ENCODE measurements at places on chromosomes 12 and 14. TPM values are rescaled to one million over a fixed set of nuclear protein-coding genes. Genes with fewer than 3 reads are reported as not detected.

GRCh38 chr12:513446-513845, 53.7 kb downstream of the B4GALNT3 start:
- DNase-seq: no peak

DNA sequence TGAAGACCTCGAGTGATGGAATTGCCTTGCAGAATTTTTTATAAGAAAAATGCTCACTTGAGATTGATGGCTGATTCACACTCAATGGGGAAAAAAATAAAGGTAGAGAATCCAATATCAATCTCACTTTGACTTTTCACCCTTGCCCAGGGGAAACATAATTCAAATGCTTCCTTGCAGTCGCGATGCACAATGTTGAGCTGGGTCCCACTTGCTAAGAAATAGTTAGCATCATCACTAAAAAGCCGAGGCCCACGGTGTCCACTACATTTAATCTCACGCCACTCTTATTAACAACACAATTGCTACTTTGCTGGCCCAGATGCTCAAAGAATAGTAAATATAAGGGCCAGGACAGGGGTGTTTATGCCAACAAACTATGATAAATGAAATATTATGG, 223.4 kb downstream of the SPTSSA start:
- no peak for DNase-seq

C12orf50 gene
- total RNA-seq: 0.03 TPM

NOXRED1 gene
- total RNA-seq: not detected

DNA sequence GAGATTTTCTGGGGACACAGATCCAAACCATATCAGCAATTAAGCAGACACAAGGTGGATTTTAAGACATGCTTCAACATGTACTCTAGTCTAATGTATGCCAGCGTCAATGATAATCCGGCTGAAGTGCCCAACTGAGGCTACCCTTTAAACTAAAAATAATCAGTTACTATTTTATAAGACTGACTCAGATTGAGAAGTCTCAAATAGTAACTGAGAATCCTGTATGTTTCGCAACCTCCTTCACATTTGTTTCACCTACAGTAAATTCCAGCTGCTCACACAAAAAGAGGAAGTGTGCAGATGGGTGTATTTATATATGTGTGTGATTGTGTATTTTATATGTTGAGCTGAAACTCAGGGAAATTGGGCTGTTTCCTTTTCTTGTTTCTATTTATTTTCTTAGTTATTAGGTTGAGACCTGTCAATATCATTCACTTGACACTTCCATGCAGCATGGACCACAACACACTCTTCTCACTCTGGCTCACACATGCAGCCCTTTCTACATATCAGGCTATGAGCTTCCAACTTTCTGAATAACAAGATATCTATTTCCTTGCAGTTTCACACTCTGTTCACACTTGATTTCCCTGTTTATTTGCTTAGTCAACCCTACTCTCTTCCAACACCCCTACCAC, 1224.9 kb upstream of the TMEM132C start:
- DNase-seq: no peak

- no peak for DNase-seq
These were observed 4.9 kb downstream of the WSB2 start for GRCh38 chr12:118055865-118056773.

GRCh38 chr12:111757361-111758119, 9.2 kb upstream of the ALDH2 start:
- no peak for DNase-seq

ZNF605 gene
- 14.4 TPM for total RNA-seq

DNA sequence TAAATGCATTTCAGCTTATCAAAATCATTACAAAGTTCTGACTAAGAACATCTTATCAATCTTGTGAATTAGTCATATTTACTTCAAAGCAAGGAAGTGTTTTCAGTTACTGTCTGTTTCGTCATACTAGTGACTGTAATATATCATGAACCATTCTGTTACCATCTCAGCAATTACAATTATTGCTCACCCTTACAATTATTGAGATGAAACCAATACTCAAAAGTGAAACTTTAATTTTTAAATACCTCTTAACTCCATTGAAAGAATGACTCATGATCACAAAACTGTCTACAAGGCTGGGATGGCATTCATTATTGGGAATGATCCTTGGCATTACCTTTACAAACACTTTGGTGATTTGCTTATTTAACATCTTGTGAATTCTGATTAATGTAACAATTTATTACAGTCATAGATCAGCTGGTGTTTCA, 90.3 kb downstream of the RPS6KA5 start:
- no peak for DNase-seq

LMNTD1 gene
- not detected for total RNA-seq

DNA sequence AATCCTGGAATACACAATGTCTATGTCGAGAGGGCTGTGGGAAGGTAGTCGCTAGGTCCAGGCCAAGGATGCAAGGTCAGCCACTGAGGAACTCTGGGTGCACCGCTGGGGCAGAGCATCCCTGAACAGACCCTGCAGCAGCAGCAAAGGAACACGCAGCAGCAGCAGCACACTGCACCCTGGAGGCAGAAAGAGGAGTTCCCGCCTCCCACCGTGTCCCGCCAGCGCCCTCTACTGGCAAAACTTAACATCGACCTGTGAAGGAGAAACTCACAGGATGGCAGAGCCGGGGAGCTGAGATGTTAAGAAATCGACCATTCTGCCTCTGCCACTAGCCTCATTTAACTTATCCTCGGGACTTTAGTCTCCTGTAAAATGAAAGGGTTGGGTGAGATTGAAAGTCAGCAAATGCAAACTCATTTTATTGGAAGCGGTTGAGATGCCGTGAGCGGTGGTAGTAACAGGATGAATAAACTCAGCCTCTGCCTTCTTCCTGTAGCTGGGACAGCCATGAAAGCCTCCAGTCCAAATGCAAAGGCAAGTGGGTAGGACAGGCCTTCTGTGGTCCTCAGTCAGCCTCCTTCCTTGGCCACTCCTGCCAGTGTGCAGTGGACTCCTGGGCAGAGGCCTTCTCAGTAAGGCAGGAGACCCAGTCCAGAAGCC, 45.6 kb downstream of the STAB2 start:
- peak; percentile 89 for DNase-seq

Measured in GM23338 (cell line).